ENCODE measurements at places on chromosomes 11 and 22.

- peak; percentile 78 for DNase-seq
These were observed 27.3 kb downstream of the ARHGEF17 start for GRCh38 chr11:73335204-73335923.

DNA sequence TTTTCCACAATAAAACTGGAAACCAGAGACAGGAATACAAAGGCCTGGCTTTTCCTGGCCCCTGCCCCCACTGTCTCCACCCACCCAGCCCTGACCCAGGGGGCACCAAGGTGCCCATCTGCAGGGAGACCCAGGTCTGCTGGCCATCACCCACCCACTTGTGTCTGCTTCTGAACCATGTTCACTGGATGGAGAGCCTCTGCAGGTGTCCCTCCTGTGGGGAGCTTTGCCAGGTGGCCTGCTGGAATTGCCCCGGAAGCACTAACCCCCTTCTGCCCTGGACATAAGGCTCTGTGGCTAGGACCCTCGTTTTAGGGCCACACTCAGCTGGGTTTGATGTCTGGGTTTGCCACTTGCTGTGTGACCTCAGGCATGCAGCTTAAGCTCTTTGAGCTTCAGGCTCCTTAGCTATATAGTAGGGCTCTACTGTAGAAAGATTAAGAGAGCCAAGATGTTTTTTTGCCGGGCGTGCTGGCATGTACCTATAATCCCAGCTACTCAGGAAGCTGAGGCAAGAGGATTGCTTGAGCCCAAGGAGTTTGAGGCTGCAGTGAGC, 3.9 kb downstream of the SCARF2 start:
- DNase-seq = no peak

DNA sequence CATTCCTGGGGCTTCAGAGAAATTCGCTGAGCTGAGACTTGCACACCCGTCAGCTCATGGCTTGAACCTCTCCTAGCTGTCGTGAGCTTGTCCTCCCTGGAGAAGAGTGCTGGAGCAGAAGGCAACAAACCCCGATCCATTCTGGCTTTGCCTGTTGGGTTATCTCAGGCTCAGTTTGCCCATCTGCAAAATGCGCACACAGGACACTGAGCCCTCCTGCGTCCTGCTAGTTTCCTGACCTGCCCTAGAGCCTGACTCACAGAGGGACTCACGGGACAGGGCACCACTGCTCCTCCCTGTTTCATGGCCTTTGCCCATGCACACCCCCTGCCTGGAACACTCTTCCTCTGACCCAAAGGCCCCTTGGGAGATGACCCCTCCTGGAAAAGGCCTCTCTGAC, 365.0 kb downstream of the MN1 start:
- no peak for DNase-seq

- no peak for DNase-seq
These were observed at the start of gene B3GAT1 for GRCh38 chr11:134412203-134413042. B3GAT1 (minus strand) TSS chr11:134412242; CDS start chr11:134387659, 24,583 bp downstream.

GRCh38 chr22:20651286-20651685, 122.6 kb upstream of the SERPIND1 start:
- no peak for DNase-seq

GRCh38 chr11:29957431-29957830, 59.4 kb downstream of the KCNA4 start:
- no peak for DNase-seq

- no peak for DNase-seq
These were observed 79.9 kb downstream of the MS4A13 start for GRCh38 chr11:60594998-60595642.

GRCh38 chr11:8744423-8744822, 61.8 kb downstream of the RPL27A start:
- no peak for DNase-seq

DNA sequence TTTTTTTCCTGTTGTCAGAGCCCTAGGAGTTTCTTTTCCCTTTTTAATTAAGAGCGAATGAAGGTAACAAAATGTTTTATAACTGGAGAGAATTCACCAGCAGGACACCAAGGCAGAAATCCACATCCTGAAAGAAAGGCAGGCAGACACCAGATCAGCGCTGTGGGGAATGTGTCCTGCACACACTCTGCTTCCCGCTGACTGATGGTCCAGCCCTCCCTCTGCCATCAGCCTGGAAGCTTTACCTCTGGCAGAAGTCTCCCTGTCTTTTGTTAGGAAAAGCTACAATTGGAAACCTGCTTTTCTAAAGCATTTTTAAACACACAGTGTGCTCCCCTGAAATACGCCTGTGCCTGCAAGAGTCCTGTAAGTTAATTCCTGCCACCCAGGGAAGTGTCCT, 638.5 kb downstream of the NTM start:
- no peak for DNase-seq

GRCh38 chr11:67646535-67647336, 3.8 kb downstream of the ACY3 start:
- DNase-seq = peak; percentile 29
